Activated CD4-positive, alpha-beta memory T cell treated with anti-CD3 and anti-CD28 coated beads for 36 hours (primary cell): ENCODE measurements at places on chromosomes 5 and 9.

GRCh38 chr9:130421802-130422276, 22.9 kb upstream of the ASS1 start:
- no peak for DNase-seq

DNA sequence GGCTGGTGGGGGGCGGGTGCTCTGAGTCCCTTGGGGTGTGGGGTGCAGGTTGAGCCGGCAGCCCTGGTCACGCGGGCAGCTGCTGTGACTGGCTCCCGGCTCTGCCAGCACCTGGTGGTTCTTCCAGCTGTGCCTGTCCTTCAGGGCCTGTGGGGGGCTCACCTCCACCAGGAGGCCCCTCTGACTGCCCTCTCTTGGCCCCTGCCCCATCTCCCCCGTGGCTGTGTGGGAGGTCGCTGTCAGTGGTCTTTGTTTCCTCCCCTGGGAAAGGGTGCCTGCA, 3.3 kb downstream of the RXRA start:
- no peak for DNase-seq

DNA sequence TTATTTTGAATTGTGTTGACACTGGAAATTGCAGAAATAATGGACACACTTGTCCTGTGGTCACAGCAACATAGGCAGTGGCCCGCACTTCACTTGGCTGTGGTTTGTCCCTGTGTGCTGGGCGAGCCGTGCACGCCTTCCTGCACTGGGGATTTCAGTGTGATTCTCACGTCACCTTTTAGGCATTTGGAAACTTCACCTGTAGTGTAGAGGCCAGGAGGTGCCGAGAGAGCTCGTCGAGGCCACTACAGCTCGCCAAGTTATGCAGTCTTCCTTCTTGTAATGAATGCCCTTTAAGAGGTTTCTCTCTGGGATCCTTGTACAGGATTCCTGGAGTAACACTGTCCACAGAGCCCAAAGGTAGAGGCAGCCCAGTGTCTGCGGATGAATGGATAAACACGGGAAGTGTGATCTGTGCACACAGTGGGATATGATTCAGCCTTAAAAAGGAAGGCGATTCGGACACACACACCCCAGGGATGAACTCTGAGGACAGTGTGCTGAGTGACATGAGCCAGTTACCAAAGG, 14.7 kb downstream of the TRAF2 start:
- DNase-seq = no peak

GRCh38 chr5:73354406-73354805, 94.2 kb downstream of the FOXD1 start:
- DNase-seq = no peak

DNA sequence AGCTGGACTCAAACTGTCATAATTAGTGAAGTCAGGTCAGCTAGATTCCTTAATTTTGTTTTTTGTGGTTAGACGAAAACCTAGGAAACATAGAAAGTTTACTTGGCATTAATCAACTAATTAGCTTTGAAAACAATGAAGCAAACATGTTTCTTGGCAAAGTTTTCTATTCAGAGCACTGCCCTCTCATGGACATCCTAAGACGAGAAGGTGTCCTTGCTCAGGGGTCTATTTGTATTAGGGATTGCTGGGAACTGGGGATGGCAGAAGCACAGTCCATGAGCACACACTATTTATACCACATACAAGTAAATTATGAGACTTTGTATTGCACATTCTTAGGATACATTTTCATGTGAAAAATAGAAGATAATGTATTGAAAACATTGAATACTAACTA, 49.7 kb downstream of the POC5 start:
- DNase-seq = no peak

- DNase-seq = no peak
These were observed 16.4 kb downstream of the SH3GLB2 start for GRCh38 chr9:129011761-129012181.

GRCh38 chr5:171675511-171675910, 110.1 kb upstream of the SMIM23 start:
- DNase-seq = no peak

GRCh38 chr9:1460143-1460769, 410.1 kb downstream of the DMRT2 start:
- peak; percentile 16 for DNase-seq

GRCh38 chr9:127005770-127006314, 91.3 kb downstream of the RALGPS1 start:
- no peak for DNase-seq

DNA sequence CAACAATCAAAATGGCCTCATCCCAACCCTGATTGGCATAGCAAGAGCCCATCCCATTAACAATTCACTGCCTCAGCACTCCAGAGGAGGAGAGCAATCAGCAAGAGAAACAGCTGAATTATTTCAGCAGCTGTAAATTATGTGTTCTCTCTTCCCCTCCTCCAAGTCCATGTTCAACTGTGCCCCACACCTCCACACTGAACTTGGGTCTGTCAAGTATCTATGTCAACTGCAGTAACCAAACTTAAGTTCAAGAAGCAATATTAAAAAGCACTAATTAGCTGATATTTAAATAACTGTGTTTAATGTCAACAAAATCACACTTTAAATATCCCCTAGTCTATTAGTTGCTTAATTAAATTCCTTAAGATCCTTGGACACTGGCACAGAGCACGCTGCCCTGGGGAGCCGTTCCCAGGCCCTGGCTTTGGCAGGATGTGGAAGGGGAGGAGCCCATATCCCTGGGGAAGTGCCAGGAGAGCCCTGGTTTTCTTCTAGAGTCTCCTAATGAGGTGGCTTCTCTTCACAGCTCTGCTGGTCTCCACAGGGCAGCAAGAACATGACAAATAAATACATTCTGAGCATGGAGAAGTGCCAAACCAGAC, 50.6 kb downstream of the SIL1 start:
- no peak for DNase-seq

- DNase-seq = no peak
These were observed 193.4 kb downstream of the ATPSCKMT start for GRCh38 chr5:10056228-10056760.

- DNase-seq = no peak
These were observed 117.8 kb downstream of the FGF18 start for GRCh38 chr5:171537070-171537849.

DNA sequence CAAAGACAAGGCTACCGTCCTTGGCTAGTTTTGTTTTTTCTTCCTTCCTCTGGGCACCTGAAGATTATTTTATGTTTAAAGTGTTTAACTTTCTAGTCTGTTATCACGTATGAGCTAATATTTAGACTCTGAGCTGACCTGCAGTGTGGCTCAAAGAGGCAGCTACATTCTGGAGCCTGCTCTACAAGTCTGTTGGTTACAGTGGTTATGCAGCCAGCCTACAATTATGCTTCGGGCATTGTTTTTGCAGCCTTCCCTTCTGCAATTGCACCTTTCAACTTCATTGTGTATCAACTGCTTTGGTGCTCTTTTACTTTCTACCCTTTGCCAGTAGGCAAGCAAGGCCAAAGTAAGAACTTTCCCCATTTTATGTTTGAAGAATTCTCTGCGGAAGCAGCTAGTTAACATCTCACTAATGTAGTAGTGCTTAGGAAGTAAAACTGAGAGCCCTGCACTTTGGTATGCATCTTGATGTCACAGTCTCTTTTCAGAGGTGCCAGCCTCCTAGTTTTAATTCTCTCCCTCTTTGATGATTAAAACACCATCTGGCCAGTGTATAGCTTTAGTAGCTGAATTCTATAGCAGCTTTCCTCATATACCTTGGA, 322.1 kb downstream of the FAM170A start:
- no peak for DNase-seq

GRCh38 chr9:97478301-97478981, 23.0 kb upstream of the TMOD1 start:
- no peak for DNase-seq

DNA sequence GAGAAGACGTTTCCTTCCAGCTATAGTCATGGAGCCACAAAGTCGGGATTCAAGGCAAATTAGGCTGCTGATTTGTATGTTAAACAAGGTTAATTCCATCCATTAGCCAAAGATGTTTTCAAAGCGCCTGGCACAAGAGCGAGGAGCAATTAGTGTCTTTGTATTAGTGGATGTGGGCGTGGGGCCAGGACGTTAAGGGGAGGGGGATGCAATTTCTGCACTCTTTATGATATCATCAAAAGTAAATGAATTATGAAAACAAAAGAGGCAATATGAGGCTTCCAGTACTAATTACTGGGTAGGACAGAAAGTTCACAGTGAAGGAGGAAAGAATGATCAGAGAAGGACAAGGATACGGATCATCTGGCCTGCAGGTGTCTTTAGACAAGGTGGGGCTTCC, 230.9 kb upstream of the MSX2 start:
- DNase-seq = no peak

DNA sequence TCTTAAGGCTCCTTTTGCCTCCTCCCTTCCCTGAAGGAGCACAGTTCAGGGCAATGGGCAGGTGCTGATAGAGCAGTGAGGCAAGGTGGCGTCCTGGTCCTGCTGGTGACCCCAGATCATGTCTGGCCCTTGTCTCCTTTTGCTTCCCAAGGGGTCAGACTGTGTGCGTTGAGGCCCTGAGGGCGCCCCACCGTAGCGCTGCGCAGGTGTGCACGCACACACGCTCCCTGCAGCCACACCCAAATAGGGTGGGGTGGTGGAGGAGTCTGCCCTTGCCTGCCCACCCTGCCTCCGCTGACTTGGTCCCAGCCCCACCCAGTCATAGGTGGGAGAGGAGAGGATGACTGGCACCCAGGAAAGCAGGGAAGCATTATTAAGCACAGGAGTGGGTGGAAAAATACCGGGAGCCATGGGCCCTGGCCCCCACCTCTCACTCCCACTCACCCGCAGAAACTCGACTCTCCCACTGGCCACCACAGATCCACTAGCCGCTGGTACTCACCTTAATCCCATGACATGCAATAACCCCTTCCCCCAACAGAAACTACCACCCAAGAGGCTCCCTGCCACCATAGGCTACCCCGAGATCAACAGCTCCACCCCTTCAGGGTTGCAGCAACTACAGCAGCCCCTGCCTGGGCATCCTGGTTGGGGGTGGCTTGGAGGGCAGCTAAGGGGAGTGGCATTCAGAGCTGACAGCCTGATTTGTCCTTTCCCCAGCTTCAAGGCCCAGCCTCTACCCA, 16.7 kb downstream of the PDLIM4 start:
- no peak for DNase-seq

GRCh38 chr9:128115187-128116103, 12.1 kb downstream of the PTGES2 start:
- DNase-seq = peak; percentile 53

GRCh38 chr9:110856772-110857171, 181.5 kb downstream of the LPAR1 start:
- no peak for DNase-seq

DNA sequence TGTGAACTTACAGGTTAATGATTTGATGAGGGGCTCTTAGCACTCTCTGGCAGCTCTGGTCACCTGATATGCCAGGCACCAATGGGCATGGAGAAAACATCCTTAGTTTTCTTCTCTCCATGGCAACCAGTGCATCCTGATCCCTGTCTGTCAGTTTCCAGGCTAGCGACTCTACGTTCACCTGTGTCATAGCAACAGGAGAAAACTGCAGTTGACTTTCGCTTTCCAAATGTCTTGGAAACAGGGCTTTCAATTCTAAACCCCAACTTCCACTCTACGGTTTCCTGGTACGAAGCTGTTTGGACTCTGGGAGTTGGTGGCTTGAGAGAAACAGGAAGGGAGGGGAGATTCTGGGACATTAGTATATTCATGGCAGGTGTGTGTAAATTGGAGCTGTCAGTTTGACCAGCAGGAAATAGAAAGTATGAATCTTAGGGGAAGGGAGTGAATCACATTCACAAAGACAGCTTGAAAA, 74.4 kb downstream of the SLC28A3 start:
- peak; percentile 25 for DNase-seq

GRCh38 chr5:123227216-123227615, 138.2 kb downstream of the PRDM6 start:
- no peak for DNase-seq

DNA sequence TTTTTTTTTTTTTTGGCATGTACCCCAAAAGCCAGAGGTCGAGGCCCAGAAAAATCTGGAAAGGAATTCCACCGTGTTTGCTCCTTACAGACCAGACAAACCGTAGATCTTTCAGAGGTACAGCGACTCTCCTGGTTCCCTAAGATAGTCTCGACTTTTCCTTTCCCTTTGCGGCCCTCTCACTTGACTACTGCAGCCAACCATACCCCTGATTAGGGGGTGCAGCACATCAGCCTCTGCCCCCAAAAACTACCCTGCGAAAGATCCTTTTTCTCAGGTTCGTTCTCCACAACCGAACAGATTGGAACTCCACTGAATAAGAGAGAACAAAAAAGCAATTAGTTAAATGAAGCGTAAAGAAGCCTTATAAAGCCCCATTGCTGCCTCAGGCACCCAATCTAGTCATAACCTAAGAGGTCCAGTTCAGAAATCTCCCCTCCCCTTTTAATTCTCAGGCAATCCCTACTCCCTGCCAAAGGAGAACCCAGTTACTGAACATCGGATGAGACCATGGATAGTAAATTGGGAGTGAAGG, 379 bp upstream of the TICAM2 start:
- no peak for DNase-seq

GRCh38 chr9:114303571-114303970, 19.3 kb upstream of the ORM1 start:
- DNase-seq = peak; percentile 2

DNA sequence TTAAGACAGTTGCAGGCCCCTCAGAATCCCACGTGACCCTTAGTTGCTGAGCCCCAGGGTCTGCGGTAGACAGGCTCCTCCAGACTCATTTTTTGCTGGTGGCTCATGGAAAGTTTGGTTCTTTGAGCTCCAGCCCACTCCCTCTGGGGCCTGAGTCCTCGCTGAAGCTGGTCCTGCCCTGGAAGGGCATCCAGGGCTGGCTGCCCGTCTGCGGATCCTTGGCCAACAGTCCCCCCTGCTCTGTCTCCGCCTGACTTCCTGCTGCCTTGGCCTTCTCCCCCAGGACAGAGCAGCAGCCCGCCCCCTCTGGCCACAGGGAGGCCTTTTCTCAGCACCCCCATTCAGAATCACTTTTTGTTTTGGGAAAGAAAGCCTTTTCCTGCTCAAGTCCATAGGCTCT, 24.4 kb downstream of the SLC6A7 start:
- DNase-seq = no peak

DNA sequence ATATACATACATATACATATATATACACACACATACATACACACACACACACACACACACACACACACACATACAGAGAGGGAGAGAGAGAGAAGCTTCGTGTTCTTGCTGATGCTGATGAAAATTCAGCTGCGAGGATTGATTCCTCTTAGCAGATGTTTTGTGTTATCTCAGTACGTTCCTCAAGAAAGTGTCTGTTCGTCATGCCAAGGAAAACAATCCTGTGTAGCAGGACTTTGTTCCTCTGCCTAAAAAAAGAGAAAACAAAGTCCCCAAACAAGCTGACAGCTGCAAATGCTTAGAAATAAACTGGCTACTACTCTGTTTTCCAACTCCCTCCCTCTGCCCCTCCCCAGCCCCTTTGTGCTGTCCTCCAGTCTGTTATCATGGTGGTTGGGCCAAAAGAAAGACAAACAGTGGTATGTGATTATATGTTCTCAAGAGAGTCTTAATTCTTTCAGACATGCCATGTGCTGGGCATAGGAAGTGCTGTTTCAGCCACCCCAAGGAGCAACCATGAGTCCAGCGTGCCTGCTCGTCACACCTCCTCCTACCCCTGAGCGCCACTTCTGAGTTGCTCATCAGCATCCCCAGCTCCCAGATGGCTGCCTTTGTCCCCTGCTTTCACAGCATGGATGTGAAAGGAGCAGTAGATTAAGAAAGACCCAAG, 71.5 kb upstream of the EQTN start:
- no peak for DNase-seq

GRCh38 chr9:10232352-10232930, 380.4 kb downstream of the PTPRD start:
- DNase-seq = no peak

GRCh38 chr5:141951332-141951781, 6.6 kb downstream of the PCDH12 start:
- DNase-seq = peak; percentile 36
